ENCODE measurements at places on chromosomes 11 and 22.

- DNase-seq, result peak; percentile 80
Measured at GRCh38 chr11:62593434-62594044, 2.2 kb upstream of the TUT1 start.

GRCh38 chr22:45503050-45503815, 550 bp downstream of the FBLN1 start:
- peak; percentile 35 for DNase-seq

GRCh38 chr22:24416611-24417010, 10.8 kb upstream of the ADORA2A start:
- no peak for DNase-seq

DNA sequence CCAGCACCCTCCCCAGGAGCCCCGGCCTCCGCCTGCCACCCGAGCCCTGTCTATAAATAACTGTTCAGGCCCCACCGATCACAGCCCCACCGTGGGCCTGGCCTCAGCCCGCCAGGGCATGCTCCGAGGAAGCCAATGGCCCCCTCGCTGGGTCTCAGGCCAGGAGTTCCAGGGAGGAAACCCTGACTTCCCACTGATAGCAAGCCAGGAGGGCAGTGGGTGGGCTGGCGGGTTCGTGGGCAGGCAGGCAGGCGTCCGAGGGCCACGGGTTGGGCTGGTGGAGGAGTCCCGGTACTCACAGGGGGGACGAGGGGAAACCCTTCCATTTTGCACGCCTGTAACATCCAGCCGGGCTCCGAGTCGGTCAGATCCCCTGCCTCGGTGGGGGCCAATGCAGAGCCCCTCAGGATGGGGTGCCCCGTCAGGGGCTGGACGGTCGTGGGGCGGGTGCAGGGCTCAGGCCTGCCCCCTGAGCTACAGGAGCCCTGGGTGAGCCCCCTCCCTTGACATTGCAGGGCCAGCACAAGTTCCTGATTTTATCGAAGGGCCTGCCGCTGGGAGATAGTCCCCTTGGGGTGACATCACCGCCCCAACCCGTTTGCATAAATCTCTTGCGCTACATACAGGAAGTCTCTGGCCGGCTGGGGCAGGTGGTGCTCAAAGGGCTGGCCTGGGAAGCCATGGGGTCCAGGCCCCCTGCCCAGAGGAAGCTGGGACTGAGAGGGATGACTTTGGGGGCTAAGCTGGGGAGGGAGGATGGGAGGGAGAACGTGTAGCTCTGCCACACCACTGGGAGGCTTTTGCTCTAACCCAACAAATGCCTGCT, at the start of gene SPI1:
SPI1 (minus strand) TSS at position 538 of the 826 bp plus-strand sequence; CDS start at position 344, 194 bp downstream.
- no peak for DNase-seq

DNA sequence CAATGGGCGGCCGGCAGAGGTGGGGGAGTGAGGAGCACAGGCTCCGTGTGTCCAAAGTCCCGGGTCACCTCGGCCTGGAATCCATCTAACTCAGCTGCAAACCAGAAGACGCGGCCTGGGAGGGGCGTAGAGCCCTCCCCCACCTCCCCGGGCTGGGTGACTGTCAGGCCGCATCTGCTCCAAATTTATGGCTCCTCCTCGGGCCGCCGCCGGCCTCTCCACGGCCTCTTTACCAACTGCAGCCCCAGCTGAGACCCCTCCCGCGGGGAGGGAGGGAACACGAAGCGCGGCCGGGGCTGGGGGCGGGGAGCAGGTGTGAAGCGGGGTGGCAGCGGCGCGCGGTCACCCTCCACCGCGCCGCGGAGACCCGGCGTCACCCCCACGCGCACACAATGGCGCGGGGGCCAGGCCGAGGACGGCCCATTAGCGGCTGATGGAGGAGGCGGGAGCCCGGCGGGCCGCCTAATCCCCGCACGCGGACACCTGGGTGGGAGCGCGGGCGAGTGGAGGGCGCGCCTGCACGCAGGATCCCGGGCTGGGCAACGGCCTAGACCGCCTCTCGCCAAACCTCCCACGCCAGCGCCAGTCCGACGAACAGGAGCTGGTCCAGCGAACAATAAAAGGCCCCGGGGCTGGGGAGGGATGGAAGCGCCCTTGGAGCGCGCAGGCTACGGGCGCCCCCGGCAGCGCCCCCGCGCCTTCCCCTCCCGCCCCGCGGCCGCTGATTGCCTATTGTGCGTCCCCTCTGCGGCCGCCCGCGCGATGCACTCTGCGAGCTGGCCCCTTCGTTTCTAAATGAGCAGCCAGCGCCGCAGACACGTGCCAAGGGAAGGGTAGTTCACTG, 25.9 kb upstream of the ROBO3 start:
- peak; percentile 24 for DNase-seq

- DNase-seq, result no peak
Measured at GRCh38 chr11:64665411-64665821, 57.6 kb downstream of the NRXN2 start.

DNA sequence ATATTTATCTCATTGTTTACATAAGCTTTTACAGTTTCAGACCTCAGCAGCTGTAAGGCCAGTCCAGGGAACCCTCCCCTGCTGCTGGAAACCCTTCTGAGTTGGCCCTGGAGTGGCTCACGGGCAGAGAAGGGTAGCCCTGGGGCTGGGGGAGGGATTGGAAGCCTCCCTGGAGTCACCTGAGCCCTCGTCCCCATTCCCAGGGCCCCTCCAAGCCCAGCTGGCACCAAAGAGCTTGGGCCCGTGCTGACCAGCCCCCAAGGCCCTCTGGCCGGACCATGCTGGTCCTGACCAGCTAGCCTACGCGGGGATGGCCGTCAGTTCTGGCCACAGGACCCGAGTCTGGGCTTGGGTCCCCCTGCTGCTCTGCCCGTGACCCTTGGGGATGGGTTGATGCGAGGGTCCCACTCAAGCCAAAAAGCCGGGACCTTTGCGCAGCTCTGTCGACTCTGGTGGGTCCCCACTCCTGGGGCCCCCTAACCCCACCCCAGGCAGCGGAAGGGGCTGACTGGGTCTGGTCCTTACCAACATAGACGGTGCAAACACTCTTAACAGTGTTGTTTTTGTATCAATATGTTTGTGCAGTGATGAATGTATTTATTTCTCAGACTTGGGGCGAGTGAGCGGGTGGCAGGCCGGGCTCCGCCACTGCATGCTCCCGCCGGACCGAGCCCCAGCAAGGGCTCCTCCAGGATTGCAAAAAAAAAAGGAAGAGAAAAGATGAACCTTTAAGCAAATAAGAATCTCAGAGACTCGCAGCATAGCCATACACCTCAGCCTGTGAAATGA, 17.5 kb upstream of the TMEM191C start:
- no peak for DNase-seq

DNA sequence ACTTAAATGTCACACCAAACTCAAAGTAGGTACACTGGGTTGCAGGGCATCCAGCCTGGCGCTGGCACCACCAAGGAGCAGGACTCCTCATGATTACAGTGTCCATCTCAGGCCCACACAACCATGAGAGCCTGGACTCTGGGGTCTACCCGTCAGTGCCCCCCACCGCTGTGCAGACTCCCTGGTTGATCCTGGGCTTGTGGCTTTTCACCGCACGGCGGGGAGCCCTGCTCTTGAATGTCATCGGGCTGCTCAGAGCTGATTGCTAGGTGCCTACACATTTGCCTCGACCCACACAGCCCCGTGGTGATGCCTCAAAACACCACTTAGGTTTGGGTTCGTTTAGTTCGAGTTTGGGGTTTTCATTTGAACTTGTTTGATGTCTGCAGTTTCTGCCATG, 63.0 kb downstream of the WNT11 start:
- no peak for DNase-seq

- DNase-seq, result no peak
Measured at GRCh38 chr11:22246992-22247391, 54.1 kb downstream of the ANO5 start.

DNA sequence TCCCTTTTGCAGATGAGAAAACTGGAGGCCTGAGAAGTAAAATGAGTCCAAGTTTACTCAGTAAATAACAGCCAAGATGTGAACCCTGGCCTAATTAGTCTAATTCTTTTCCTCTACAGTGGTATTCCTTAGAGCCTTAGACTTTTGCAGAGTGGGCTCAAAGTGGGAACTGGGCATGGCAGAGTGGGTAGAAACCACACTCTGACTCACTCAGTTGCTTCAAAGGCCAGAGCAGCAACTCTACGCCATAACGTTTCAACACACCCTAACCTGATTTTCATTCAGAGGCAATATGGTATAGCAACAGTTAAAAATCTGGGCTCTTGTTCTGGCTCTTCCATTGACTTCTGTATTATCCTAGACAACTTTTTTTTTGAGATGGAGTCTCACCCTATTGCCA, 2.8 kb downstream of the THRSP start:
- DNase-seq, result no peak

- DNase-seq, result no peak
Measured at GRCh38 chr11:108368134-108368533, 99.2 kb downstream of the C11orf65 start.

DNA sequence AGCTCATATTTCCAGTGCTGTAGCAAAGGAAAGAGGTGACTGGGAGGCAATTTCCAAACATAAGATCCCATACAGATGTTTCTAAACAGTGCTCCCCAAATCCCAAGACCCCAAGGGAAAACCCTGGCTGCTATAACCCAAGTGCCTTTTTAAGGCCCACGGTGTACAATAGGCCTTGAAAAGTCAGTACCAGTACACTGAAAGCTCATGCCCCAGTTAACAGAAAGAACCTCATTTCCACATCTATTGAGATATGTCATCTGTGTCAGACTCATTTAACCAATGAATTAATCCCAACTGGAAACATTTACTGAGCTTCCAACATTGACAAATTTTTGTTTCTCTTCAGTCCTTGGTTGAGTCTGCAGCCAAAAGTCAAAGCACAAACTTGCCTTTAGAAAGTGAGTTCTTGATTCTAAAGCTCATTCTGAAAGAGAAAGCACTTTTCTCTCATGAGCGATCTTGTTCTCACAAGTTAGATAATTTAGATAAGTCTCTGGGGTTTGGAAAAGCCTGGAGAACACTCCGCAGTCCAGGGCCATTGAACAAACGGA, 239.8 kb upstream of the ARHGAP20 start:
- no peak for DNase-seq

DNA sequence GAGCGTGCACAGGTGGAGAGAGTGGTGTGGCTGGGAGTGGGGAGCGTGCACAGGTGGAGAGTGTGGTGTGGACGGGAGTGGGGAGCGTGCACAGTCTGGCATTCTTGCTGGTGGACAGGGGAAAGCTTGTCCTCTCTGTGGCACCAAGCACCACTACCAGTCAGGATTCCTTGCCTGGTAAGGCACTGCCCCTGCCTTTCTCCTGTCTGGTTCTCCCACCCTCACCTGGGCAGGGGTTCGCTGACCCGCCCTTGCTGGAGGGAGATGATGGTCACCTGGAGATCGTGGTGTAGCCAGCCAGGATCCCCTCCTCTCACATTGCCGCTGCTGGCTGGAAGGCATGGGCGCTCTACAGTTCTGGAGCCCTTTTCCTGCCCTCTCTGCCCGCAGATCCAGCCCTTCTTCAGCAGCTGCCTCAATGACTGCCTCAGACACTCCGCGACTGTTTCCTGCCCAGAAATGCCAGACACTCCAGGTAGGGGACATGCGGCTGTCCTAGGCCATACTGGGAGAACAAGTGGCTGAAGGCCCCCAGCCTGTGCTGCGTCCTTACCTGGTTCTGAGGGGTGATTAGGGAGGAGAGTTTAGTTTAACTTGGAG, 16.7 kb downstream of the TMEM121B start:
- DNase-seq, result no peak

- peak; percentile 97 for DNase-seq
Measured at GRCh38 chr22:40512426-40513136, 123.9 kb downstream of the MRTFA start.

DNA sequence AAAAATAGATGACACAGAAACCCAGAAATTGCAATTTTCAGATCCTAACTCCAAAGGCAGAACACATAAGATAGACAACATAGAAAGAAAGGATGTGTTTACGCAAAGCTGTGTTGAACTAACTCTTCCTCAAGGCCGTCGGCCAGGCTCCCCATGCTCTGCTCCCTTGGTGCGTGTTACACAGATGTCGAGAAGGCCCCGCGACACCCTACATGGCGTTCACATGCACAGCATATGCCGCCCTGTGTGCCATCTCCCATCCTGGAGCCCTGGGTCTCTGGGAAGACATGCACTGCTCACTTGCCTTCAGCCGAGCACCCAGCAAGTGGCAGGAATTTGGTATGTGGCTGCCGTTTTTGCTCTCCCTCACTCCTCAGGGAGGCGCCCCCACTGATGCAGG, 47.0 kb upstream of the ARFGAP3 start:
- no peak for DNase-seq

- DNase-seq, result no peak
Measured at GRCh38 chr22:25843660-25844405, 101.8 kb downstream of the MYO18B start.

DNA sequence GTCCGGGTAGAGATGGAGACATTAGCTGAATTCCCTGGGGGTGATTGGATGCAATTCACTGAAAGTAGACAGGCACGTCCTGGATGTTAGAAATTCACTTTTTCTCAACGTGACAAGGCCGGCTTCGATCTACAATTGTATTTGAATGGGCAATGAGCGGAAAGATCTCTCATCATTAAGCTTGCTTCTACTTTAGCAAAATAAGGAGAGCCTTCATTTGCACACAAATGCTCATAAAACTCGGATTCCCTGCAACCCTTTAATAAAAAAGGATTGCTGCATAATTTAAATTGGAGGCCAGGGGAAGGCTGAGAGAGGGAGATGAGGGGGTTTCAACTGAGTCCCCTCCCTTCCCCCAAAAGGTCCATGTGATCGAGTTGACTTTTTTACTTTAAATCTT, 10.6 kb upstream of the PAX6 start:
- DNase-seq, result no peak

GRCh38 chr11:112656772-112657428, 304.3 kb upstream of the NCAM1 start:
- peak; percentile 70 for DNase-seq
